Hepatocyte (in vitro differentiated cells): ENCODE measurements at places on chromosomes 2 and 18.
A peak's percentile ranks its signal among the peaks of the same experiment; 100 is the strongest.

DNA sequence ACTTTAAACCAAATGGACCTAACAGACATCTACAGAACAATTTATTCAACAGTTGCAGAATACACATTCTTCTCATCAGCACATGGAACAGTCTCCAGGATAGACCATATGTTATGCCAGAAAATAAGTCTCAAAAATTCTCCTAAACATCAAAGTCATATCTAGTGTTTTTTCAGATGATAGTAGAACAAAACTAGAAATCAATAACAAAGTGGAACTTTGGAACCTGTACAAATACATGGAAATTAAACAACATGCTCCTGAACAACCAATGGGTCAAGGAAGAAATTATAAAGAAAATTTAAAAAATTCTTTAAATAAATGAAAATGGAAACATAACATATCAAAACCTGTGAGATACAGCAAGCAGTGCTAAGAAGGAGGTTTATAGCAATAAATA, 194.1 kb upstream of the SIX2 start:
- H3K27me3 ChIP-seq = no peaks in the 10 kb centered on the region
- H3K36me3 ChIP-seq = no peaks in the 10 kb centered on the region
- no peak overlapping the region for H3K4me3 ChIP-seq
- no peak overlapping the region for H3K27ac ChIP-seq

GRCh38 chr2:235727174-235727573, 233.3 kb downstream of the AGAP1 start:
- H3K4me1 ChIP-seq = no peaks in the 10 kb centered on the region
- no peaks in the 10 kb centered on the region for H3K27me3 ChIP-seq
- no peak overlapping the region for H3K4me3 ChIP-seq
- H3K36me3 ChIP-seq = no peaks in the 10 kb centered on the region
- H3K27ac ChIP-seq = no peak overlapping the region

DNA sequence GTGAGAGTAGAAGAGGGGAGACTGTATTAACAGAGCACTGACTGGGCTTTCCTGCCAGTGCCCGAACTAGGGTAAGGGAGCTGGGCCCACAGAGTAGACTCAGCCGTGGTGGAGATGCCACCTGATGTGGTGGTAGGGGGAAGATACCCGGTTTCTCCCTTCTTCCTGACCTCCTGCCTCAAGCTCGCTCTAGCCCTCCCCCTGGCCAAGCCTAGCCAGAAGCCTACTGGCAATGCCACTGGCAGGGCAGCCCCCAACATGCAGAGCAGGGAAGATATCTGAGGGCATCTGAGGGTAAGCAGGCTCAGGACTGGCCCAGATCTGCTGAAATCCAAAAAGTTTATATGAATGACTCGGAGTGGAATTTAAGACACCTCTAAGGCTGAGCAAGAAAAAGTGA, 162.6 kb upstream of the SMAD2 start:
- no peaks in the 10 kb centered on the region for H3K27me3 ChIP-seq
- DNase-seq = no peak
- no peaks in the 10 kb centered on the region for H3K36me3 ChIP-seq
- H3K4me3 ChIP-seq = no peak overlapping the region
- H3K4me1 ChIP-seq = no peaks in the 10 kb centered on the region

DNA sequence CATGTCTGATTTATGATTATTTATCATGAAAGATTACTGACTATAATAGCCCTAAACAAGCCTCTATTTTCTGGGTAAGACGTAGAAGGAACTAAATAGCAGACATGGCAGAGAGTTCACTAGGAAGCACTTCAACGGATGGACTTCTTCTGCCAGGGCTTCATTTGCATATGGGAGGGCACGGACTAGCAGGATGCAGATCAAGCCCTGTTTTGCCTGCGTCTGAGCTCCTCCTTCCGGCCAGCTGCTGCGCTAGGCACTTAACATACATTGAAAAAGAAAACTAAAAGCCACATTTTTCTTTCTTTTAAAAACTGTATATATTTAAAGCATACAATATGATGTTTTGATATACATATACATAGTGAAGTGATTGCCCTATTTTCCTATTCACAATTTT, 340.0 kb upstream of the MEX3C start:
- no peak overlapping the region for H3K27ac ChIP-seq
- no peak overlapping the region for H3K4me3 ChIP-seq
- H3K4me1 ChIP-seq = no peaks in the 10 kb centered on the region
- DNase-seq = peak; percentile 82
- H3K27me3 ChIP-seq = no peaks in the 10 kb centered on the region
- no peaks in the 10 kb centered on the region for H3K36me3 ChIP-seq

GRCh38 chr2:224025874-224026273, 13.2 kb downstream of the SERPINE2 start:
- no peaks in the 10 kb centered on the region for H3K36me3 ChIP-seq
- H3K4me1 ChIP-seq = peaks cover 5% of the 10 kb centered on the region
- H3K27ac ChIP-seq = no peak overlapping the region
- H3K4me3 ChIP-seq = no peak overlapping the region
- DNase-seq = no peak
